Activated CD4-positive, alpha-beta memory T cell treated with anti-CD3 and anti-CD28 coated beads for 36 hours (primary cell): ENCODE measurements at places on chromosomes 6 and 20. TPM values are rescaled to one million over a fixed set of nuclear protein-coding genes. Genes with fewer than 3 reads are reported as not detected.

DNA sequence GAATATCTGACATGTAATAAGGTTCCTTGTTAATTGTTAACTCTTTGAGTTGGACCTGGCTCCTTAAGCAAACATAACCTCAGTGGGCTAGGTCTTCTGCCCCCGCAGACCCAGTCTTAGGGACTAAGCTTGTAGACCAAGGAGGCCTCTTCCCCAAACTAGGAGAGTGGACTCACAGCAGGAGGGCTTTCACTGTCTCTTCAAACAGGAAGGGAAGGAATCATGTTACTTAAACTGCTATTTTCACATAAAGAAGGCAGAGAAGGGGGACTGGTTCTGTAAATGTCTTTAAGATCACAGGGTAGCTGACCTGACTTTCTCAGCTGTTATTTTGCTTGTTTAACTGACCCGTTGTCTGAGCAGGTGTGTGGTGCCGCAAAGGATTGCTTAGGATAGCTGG is 34.9 kb upstream of the PRDM1 start:
- no peaks in the 10 kb centered on the region for H3K27me3 ChIP-seq
- H3K4me1 ChIP-seq = peaks cover 6% of the 10 kb centered on the region
- no peaks in the 10 kb centered on the region for H3K36me3 ChIP-seq
- no peak overlapping the region for H3K4me3 ChIP-seq
- no peak for DNase-seq

DNA sequence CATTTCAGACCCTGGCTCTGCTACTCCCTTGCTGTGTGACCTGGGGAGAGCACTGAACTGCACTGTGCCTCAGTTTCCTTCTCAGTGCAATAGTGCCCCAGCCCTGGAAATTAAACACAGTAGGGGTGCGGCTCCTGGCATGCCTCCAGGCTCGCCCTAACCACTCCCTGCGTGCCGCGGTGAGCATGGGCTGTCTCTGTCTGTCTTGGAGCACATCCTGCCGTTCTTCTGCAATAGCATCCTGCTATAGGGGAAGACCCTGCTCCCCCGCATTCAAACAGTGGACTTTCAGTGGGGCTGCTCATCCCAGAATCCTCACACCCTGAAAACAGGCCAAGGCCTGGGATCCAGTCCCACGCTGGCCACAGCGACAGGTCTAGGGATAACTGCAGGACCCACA is 129.5 kb downstream of the FOXC1 start:
- no peak overlapping the region for H3K4me3 ChIP-seq
- H3K27ac ChIP-seq = no peak overlapping the region
- H3K27me3 ChIP-seq = no peaks in the 10 kb centered on the region

- H3K27ac ChIP-seq = no peak overlapping the region
- H3K27me3 ChIP-seq = peaks cover 3% of the 10 kb centered on the region
- no peak overlapping the region for H3K4me3 ChIP-seq
- DNase-seq = no peak
These were observed 63.9 kb downstream of the CD164 start for GRCh38 chr6:109318328-109318876.

- no peak overlapping the region for H3K4me3 ChIP-seq
- H3K36me3 ChIP-seq = no peaks in the 10 kb centered on the region
- no peaks in the 10 kb centered on the region for H3K4me1 ChIP-seq
- peak; percentile 73 for DNase-seq
- no peak overlapping the region for H3K27ac ChIP-seq
These were observed 38.2 kb downstream of the KIAA1755 start for GRCh38 chr20:38222231-38222922.

- no peak overlapping the region for H3K4me3 ChIP-seq
- DNase-seq = no peak
- H3K4me1 ChIP-seq = no peaks in the 10 kb centered on the region
- no peak overlapping the region for H3K27ac ChIP-seq
- peaks cover 1% of the 10 kb centered on the region for H3K27me3 ChIP-seq
These were observed 305.5 kb downstream of the QKI start for GRCh38 chr6:163720005-163720404.

GRCh38 chr20:22986601-22987000 is 48.5 kb upstream of the SSTR4 start:
- H3K36me3 ChIP-seq = no peaks in the 10 kb centered on the region
- no peak overlapping the region for H3K4me3 ChIP-seq
- no peak for DNase-seq
- no peak overlapping the region for H3K27ac ChIP-seq
- no peaks in the 10 kb centered on the region for H3K4me1 ChIP-seq

- DNase-seq = peak; percentile 68
- no peaks in the 10 kb centered on the region for H3K36me3 ChIP-seq
- H3K4me3 ChIP-seq = no peak overlapping the region
These were observed 60.2 kb downstream of the GCLC start for GRCh38 chr6:53484476-53485280.

DNA sequence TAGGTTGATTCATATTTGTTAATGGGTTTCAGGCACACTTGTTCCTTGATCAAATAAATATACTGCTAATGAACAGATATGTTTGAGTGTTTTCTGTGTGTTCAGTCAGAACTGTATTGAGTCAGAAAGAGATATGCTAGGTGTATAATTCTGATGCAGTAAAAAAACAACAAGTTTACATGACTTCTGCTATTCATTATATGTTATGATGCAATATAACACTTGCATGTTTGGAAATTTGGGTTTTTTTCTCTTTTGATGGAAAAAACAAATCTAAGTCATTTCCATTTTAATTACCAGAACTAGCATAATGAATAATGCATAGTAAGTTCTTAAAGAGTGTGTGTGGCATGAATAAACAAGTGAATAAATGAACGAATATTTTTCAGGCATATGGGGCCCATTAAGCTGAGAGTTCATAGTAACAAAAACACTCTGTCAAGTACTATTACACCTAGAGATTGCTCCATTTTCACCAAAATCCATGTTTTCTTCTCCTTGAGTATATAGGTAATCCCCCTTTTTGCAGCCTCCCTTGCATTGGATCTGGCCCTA is 208.3 kb upstream of the NT5E start:
- DNase-seq = no peak
- no peaks in the 10 kb centered on the region for H3K27me3 ChIP-seq
- H3K27ac ChIP-seq = no peak overlapping the region

GRCh38 chr6:31285486-31285885 is 13.6 kb upstream of the HLA-C start:
- no peak for DNase-seq
- H3K4me1 ChIP-seq = no peaks in the 10 kb centered on the region
- H3K4me3 ChIP-seq = no peak overlapping the region
- peaks cover 2% of the 10 kb centered on the region for H3K27me3 ChIP-seq

- no peaks in the 10 kb centered on the region for H3K4me1 ChIP-seq
- H3K4me3 ChIP-seq = no peak overlapping the region
- no peaks in the 10 kb centered on the region for H3K36me3 ChIP-seq
- DNase-seq = no peak
- no peaks in the 10 kb centered on the region for H3K27me3 ChIP-seq
These were observed 117.9 kb downstream of the ISM1 start for GRCh38 chr20:13338999-13339411.

GRCh38 chr6:113654396-113654795 is 202.7 kb upstream of the MARCKS start:
- no peaks in the 10 kb centered on the region for H3K4me1 ChIP-seq
- H3K4me3 ChIP-seq = no peak overlapping the region
- no peaks in the 10 kb centered on the region for H3K36me3 ChIP-seq
- no peaks in the 10 kb centered on the region for H3K27me3 ChIP-seq
- DNase-seq = no peak

- H3K4me1 ChIP-seq = peaks cover 44% of the 10 kb centered on the region
- DNase-seq = no peak
- peaks cover 12% of the 10 kb centered on the region for H3K36me3 ChIP-seq
- H3K27ac ChIP-seq = no peak overlapping the region
These were observed 17.5 kb downstream of the PTPRA start for GRCh38 chr20:2890742-2891141.

DNA sequence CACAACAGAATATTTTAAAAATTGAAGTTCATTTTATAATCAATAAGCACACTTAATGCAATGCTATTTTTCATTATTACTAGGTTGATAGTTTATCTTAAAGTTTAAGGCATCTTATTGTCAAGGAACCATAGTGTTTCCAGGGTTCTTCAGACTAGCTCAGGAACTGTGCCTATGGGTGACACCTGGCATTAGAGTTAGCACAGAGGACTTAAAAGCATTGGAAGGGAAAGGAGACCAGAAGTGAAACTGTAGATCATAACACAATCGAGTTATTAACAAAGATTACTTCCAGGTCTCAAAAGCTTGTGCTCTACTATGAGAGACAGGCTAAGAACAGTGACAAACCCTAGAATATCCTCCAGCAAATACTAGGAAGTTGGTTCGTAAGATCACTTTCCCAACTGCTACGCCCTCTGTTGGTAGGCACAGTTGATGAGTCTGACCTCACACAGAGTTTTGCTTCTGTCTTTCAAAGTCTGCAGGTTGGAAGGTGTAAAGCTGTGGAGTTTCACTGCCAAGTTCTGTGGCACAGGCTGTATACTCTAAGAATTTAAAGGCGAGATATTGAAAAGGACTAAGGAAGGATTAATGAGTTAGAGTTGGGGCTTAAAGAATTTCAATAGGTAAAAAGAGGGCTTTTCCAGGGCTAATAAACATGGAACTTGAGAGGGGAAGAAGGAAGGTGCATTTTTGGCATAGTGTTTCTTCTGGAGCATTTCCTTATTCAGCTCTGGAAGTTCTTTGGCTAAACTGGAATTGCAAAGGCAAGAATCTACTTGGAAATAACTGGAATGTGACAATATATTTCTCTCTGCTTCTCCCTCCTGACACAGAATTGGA is 531.3 kb upstream of the JAG1 start:
- DNase-seq = peak; percentile 22
- H3K4me1 ChIP-seq = no peaks in the 10 kb centered on the region
- no peak overlapping the region for H3K4me3 ChIP-seq
- no peak overlapping the region for H3K27ac ChIP-seq
- H3K27me3 ChIP-seq = no peaks in the 10 kb centered on the region
- H3K36me3 ChIP-seq = no peaks in the 10 kb centered on the region

DNA sequence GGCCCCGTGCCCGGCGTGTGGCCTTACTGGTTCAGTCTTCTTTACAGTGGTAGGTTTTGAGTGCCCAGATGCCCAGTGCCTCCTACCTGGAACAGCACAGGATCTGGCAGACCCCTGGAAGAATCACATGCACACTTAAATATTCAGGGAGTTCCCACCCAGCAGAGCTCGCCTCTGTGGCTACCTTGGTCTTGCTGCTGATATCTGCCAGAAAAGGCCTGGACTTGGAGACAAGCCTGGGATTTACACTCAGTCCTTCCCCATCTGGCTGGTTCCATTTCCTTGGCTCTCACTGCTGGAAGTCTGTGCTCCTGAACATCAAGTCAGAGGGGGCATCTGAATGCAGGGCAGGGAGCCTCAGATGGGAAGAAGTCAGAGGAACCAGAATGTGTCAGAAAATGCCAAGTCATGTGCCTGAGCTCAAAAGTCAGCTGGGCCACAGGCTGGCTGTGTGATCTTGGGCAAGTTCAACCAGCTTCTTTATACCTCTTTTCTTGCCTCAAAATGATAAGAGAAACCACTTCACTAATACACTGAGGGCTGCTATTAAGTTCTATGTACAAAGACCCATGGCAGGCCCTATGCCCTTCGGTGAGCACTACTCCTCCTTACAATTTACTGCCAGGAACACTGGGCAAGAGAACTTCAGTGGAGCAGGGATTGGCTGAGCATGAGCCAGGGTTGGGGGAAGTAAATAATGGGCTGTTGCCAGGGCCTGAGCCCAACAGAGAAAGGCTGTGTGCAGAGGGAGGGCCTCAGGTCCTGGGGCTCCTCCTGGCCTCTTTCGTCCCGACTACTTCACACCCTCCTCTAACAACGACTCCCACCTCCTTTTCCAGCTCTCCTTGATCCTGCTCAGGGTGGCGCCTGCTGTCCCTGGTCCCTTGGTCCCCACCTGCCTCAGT is 158.1 kb upstream of the PROKR2 start:
- no peak overlapping the region for H3K27ac ChIP-seq
- no peak for DNase-seq
- no peak overlapping the region for H3K4me3 ChIP-seq

- peaks cover 38% of the 10 kb centered on the region for H3K4me1 ChIP-seq
- no peak overlapping the region for H3K4me3 ChIP-seq
- H3K36me3 ChIP-seq = peaks cover 8% of the 10 kb centered on the region
- H3K27me3 ChIP-seq = no peaks in the 10 kb centered on the region
- no peak for DNase-seq
These were observed 120.0 kb downstream of the UTRN start for GRCh38 chr6:144405163-144405562.

GRCh38 chr6:145548933-145549648 is 186.2 kb downstream of the EPM2A start:
- H3K4me1 ChIP-seq = no peaks in the 10 kb centered on the region
- no peak for DNase-seq
- no peak overlapping the region for H3K27ac ChIP-seq
- H3K4me3 ChIP-seq = no peak overlapping the region

- no peaks in the 10 kb centered on the region for H3K4me1 ChIP-seq
- no peak overlapping the region for H3K27ac ChIP-seq
- no peak for DNase-seq
- H3K27me3 ChIP-seq = no peaks in the 10 kb centered on the region
- no peak overlapping the region for H3K4me3 ChIP-seq
These were observed 408.4 kb upstream of the EPHA7 start for GRCh38 chr6:93827728-93828127.

DNA sequence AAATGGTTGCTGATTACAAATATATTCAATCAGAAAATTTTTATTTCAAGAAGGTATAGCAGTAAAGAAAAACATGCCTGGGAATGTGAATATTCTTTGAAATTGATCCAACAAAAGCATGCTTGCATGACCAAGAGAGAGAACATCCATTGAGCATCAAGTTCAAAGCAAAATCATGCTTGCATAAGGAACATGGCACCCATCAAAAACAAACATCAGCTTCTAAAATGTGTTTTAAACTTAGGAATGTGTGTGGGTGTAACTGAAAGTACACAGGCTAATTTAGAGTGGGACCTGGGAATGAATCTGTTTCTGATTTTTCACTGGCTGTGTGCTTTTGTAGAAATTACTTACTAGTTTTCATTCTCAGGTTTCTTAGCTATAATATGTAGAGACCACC is 5.6 kb downstream of the SLC17A5 start:
- no peak overlapping the region for H3K27ac ChIP-seq
- no peak for DNase-seq
- H3K4me3 ChIP-seq = no peak overlapping the region
- peaks cover 24% of the 10 kb centered on the region for H3K4me1 ChIP-seq

- H3K27ac ChIP-seq = no peak overlapping the region
- H3K4me3 ChIP-seq = no peak overlapping the region
- no peak for DNase-seq
These were observed 183.5 kb downstream of the SASH1 start for GRCh38 chr6:148526145-148526544.

- H3K36me3 ChIP-seq = no peaks in the 10 kb centered on the region
- peak; percentile 16 for DNase-seq
- H3K27ac ChIP-seq = no peak overlapping the region
- H3K27me3 ChIP-seq = peaks cover 5% of the 10 kb centered on the region
- no peak overlapping the region for H3K4me3 ChIP-seq
These were observed 253.2 kb downstream of the SOX4 start for GRCh38 chr6:21846541-21847451.

The PIM1 gene
- total RNA-seq = 204 TPM

The SNRPB gene
- 452 TPM for total RNA-seq

The ZBTB12 gene
- total RNA-seq = 1.8 TPM

The CNR1 gene
- total RNA-seq = not detected

The DYNLT2 gene
- 2.0 TPM for total RNA-seq

The BTNL2 gene
- not detected for total RNA-seq

The SLCO4A1 gene
- total RNA-seq = 30.7 TPM

The CAGE1 gene
- 0.12 TPM for total RNA-seq

The FKBP1C gene
- total RNA-seq = 0.48 TPM

The GPR63 gene
- 1.7 TPM for total RNA-seq

The CDH4 gene
- 0.21 TPM for total RNA-seq

The TRERF1 gene
- 16.7 TPM for total RNA-seq
